ENCODE measurements at places on chromosomes 3 and 15. TPM values are rescaled to one million over a fixed set of nuclear protein-coding genes. Genes with fewer than 3 reads are reported as not detected.
A peak's percentile ranks its signal among the peaks of the same experiment; 100 is the strongest.

DNA sequence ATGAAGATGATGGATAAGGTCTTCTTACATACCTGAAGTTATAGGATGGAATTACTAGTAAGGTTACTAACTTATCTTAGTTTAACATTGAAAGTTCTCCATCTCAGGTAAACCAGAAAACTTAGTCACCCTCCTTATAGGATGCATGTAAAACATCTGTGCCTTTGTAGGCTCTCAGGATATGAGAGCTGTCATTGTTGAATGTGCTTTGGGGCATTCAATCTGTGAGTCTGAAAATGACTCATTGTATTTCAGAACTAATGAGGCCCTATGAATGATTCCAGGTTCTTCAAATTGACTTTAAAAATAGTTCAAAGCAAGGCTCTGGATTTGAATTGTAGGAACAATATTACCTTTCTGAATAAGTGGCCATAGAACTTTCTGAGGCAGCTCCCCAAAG, 237.7 kb upstream of the AZI2 start:
- DNase-seq, result no peak

DNA sequence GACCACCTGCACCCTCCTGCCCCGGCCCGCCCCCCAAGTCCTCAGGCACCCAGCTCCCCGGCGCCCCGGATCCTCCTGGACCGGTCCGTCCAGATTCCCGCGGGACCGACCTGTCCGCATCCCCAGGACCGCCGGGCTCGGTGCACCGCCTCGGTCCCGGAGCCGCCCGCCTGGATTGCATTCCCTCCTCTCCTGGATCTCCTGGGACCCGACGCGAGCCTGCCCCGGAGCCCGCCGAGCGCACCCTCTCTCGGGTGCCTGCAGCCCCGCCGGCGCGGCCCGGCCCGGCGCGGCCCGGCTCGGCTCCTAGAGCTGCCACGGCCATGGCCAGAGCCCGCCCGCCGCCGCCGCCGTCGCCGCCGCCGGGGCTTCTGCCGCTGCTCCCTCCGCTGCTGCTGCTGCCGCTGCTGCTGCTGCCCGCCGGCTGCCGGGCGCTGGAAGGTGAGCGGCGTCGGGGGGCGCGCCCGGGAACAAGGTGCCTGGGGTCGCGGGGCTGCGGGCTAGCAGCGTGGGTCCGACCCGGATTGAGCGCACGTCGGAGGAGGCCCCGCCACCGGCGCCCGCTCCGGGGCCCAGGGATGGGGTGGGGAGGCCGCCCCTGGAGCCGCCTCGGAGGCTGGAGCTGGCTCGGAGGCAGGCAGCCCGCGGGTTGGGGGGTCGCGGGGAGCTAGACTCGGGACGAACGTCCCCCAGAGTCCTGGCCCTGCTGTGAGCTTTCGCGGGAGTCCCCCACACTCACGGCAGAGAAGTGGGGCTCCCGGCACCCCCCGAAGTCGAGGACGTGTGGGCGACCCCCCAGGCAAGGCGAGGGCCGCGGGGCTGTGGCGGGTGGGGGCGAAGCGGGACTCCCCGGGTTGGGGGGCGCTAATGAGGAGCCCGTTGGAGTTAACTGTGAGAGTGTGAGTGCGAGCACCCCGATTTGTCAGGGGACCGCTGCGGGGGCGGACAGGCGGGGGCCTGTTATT, 610 bp downstream of the EPHB3 start:
- DNase-seq, result peak; percentile 73

- peak; percentile 47 for DNase-seq
These were observed 5.8 kb upstream of the NRROS start for GRCh38 chr3:196633555-196634151.

- no peak for DNase-seq
These were observed 78.4 kb downstream of the PCSK6 start for GRCh38 chr15:101411085-101411484.

GRCh38 chr3:113423699-113424098, 17.6 kb downstream of the CFAP44 start:
- no peak for DNase-seq

DNA sequence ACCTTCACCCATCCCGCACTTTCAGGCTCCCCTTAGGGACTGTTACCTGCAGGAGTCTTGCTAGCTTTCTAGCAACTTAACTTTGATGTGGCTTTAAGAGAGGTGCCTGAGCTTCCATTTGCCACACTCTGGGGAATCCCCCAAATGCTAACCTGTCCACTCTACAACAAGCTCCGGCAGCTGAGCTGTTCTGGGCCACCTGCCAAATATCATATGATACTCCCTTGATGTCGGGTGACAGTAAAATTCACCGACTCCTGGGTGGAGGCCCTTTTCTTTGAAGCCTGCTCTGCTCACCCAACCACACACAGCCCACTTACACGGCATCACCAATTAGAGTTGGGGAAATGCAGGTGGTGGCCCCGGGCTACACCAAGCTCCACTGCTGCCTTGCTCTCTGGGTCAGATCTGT, 38.0 kb upstream of the XCR1 start:
- no peak for DNase-seq

GRCh38 chr3:86420990-86421739, 569.8 kb downstream of the VGLL3 start:
- peak; percentile 66 for DNase-seq

DNA sequence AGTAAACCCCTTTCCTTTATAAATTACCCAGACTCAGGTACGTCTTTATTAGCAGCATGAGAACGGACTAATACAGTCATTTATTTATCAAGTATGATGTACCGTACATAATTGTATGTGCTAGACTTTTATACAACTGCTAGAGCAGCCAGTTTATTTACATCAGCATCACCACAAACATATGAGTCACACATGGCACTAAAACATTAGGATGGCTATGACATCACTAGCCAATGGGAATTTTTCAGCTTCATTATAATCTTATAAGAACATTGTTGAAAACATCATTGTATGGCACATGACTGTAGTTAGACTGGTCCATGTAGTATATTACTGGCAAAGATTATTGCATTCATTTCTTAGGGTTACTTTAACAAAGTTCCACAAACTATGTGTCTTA, 121.7 kb downstream of the ZMAT3 start:
- no peak for DNase-seq

GRCh38 chr3:134027631-134028030, 2.1 kb downstream of the SLCO2A1 start:
- no peak for DNase-seq

DNA sequence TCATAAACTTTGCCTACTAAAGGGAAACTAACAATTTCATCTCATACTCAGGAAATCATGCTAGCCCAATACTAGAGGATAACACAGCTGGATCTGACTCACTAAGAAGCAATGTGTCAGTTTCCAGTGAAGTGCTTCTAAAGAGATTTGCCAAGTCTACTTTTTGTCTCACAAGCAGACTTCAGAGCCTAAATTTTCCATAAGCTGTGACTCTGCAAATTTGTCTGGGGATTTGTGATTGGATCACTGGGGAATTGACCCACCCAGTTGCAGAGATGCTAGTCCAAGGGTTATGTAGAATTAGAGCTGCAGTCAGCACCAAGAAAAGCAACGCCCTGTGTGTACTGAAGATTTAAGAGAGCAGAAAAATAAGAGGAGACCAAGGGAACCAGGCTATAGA, 647.1 kb downstream of the NTRK3 start:
- no peak for DNase-seq

DNA sequence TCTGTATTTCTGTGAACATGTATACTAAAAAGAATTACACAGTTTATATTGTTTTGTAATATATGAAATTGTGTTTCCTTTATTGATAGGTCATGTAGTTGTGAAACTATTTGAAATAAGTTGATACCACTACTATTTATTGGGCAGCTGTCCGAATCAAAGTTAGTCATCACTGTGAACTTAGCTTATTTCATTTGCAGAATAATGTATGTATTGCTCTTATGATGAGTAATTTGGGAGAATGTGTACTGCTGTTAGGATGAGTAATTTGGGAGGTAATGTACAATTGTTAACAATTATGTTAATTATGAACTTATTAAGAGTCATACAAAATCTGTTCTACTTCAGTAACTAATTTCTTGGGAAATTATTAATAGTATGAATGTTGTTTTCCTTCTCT, 22.2 kb downstream of the FXR1 start:
- DNase-seq, result no peak

Gene ST3GAL6
- total RNA-seq, result 7.3 TPM

Gene FOXL2NB
- 0.54 TPM for total RNA-seq

Gene TRH
- 0.22 TPM for total RNA-seq

Gene FGD5
- total RNA-seq, result 17.0 TPM

Gene GOLGA8J
- not detected for total RNA-seq

Measured in endodermal cell (in vitro differentiated cells).